ENCODE measurements at places on chromosomes 7 and 10. TPM values are rescaled to one million over a fixed set of nuclear protein-coding genes. Genes with fewer than 3 reads are reported as not detected.

The CCDC146 gene
- 5.2 TPM for total RNA-seq

The TIAL1 gene
- 30.7 TPM for total RNA-seq

GRCh38 chr7:44216019-44216418 lies 15.2 kb downstream of the YKT6 start:
- no peak overlapping the region for H3K27ac ChIP-seq
- no peaks in the 10 kb centered on the region for H3K4me1 ChIP-seq
- no peaks in the 10 kb centered on the region for H3K36me3 ChIP-seq
- no peaks in the 10 kb centered on the region for H3K27me3 ChIP-seq

DNA sequence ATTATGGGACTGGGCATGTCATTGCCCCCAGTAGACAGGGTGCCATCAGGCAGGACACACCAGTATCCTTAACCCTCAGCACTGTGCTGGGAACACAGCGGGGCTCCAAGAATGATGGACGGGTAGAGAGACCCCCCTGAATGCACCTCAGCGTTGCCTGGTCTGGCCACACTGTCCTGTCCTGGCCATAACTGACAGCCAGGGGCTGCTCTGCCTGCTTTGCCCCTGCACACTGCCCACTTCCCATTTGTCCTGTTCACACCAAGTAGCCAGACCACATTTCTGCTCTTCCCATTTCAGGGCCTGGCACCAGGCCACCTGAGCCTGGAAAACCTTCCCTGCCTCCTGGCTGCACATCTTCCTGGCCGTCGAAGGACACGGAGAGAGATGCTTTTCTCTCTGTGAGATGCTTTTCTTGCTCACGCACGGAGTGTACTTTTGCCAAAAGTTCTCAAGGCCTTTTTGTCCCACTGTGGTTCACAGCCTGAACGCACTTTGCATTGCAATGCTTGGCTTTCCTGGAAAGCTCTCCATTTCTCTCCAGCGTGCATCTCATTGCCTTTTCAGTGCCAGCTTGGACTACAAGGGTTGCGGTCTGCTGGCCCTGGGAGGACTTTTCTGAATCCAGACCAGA lies 131.0 kb upstream of the EEPD1 start:
- peak; percentile 62 for DNase-seq
- no peak overlapping the region for H3K27ac ChIP-seq
- no peak overlapping the region for H3K4me3 ChIP-seq
- no peaks in the 10 kb centered on the region for H3K36me3 ChIP-seq
- H3K4me1 ChIP-seq, result no peaks in the 10 kb centered on the region
- H3K27me3 ChIP-seq, result no peaks in the 10 kb centered on the region

The KIF11 gene
- total RNA-seq, result 0.48 TPM

DNA sequence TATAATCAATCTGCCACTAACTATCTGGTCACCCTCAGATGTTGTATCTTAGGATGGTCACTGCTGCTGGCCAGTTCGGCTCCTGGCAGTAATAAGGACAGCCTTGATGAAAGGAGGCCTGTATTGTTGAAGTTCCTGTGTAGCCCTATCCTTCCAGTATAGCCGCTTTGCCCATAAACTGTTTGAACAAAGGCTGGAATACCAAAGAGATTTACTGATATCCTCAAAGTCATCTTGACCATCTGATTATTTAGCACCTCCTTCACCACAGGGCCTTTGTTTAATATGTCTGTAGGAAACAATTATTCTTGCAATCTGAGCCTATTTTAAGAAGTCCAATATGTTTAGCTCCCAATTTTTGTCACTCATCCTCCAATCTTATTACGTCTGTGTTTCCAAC lies 77.7 kb downstream of the HYCC1 start:
- no peaks in the 10 kb centered on the region for H3K36me3 ChIP-seq
- H3K4me3 ChIP-seq, result no peak overlapping the region
- H3K27me3 ChIP-seq, result no peaks in the 10 kb centered on the region
- no peak overlapping the region for H3K27ac ChIP-seq

All from adrenal gland (tissue), 19 donors.